Stimulated activated CD8-positive, alpha-beta memory T cell treated with anti-CD3 and anti-CD28 coated beads, Interleukin-4, amount 100 ng/mL, for 24 hours (primary cell): ENCODE measurements at places on chromosomes 6 and 20.

- no peak for DNase-seq
Measured at GRCh38 chr6:168045706-168046620, 33.0 kb downstream of the FRMD1 start.

- DNase-seq = no peak
Measured at GRCh38 chr20:16647875-16648597, 74.8 kb upstream of the KIF16B start.

GRCh38 chr6:3208098-3208774 is 19.2 kb downstream of the TUBB2B start:
- DNase-seq = no peak

DNA sequence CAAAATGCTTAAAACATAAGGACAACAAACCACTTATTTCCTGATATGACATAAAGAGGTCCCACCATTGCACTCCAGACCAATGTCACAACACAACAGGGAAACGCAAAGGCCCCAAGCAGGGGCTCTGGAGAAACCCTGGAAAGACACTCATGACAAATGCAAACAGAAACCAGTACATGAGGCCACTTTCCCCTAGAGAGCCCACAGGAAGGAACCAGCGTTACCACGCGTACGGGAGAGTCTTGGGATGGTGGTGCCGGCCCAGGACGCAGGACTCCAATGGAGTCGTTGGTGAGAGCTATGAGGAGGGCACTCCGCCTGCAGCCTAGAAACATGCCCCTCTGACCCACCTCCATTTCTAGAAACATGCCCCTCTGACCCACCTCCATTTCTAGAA is 20.2 kb downstream of the GMEB2 start:
- DNase-seq = no peak

- DNase-seq = no peak
Measured at GRCh38 chr6:36752886-36753506, 55.4 kb downstream of the RAB44 start.

GRCh38 chr20:33653900-33654596 is 8.1 kb upstream of the C20orf144 start:
- DNase-seq = no peak

- DNase-seq = no peak
Measured at GRCh38 chr6:46191961-46192360, 21.2 kb upstream of the ENPP5 start.
